ENCODE measurements at places on chromosomes 16 and 17.

DNA sequence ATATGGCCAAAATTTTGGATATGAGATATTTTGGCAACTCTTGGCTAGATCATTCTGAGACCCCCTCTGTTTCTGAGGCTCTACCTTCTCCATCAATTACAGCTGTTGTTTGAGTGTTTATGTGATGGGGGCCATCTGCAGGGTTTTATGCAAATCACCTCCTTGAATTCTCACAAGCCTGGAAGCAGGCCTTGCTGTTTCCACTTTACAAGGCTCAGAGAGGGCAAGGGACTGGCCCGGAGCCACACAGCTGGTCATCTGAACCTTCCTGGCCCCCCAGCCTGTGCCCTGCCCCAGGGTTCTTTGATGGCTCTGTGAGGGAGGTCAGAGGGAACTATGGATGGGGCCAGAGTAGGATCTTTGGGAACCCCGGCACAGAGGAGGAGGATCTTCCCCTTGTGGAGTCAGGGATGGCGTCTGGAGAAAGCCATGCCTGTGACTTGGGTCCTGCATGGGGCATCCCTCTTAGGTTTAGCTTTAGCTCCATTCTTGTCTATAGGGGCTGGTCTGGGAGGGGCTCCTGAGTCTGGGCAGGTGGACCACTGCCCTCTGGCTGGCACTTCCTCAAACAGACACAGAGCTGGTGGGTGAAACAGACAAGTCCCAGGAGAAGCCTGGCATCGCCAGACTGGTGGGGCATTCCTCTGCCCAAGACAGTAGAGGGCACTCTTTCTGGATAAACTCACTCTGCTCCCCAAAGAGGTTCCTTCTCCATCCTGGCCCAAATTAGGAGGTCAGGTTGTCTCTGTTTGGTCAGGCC, 26.2 kb downstream of the IL21R start:
- no peak for DNase-seq

- DNase-seq = no peak
These were observed 218.1 kb upstream of the CDH8 start for GRCh38 chr16:62254372-62254771.

DNA sequence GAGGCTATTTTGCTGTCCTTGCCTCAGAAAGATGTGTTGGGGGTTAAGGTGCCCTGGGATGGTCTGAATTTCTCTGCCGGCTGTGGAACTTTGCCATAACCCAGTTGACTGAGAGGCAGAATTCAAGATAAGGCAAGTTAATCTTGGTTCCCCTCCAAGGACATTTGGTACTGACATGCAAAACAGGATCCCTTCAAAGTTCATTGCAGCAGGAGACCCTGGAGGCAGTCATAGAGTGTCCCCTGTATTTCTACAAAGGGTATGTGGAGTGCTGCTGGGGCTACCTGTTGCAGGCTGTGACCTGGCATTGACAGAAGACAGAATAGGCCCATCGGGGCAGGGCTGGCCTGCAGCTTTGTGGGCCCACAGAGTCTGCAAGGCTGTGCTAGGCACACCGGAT, 135.6 kb upstream of the IRX3 start:
- no peak for DNase-seq

GRCh38 chr17:10726196-10726595, 3.6 kb downstream of the TMEM220 start:
- no peak for DNase-seq

DNA sequence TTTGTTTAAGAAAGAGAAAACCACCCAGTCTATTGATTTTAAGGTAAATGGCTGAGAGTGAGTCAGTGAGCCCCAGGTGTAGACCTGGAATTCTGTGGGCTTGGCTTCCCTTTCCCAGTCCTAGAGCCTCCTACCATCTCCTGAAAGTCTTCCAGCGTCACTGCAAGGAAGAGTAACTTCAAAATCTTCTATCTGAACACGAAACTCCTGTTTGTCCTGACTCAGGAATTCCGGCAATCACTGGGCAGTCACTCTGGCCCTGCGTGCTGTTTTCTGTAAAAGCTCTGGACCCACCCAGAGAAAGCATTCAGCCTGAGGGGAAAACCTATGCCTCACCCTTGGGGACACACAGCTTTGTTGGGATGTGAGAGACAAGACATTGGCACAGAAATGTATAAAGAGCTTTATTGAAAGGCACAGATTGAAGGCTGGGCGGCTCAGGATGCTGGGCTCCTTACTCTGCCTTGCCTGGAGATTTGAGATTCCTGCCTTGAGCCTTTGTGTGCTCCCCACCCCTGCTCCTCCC, 15.9 kb downstream of the MINK1 start:
- DNase-seq = no peak

- no peak for DNase-seq
These were observed 52.4 kb downstream of the CA10 start for GRCh38 chr17:52106072-52106471.

DNA sequence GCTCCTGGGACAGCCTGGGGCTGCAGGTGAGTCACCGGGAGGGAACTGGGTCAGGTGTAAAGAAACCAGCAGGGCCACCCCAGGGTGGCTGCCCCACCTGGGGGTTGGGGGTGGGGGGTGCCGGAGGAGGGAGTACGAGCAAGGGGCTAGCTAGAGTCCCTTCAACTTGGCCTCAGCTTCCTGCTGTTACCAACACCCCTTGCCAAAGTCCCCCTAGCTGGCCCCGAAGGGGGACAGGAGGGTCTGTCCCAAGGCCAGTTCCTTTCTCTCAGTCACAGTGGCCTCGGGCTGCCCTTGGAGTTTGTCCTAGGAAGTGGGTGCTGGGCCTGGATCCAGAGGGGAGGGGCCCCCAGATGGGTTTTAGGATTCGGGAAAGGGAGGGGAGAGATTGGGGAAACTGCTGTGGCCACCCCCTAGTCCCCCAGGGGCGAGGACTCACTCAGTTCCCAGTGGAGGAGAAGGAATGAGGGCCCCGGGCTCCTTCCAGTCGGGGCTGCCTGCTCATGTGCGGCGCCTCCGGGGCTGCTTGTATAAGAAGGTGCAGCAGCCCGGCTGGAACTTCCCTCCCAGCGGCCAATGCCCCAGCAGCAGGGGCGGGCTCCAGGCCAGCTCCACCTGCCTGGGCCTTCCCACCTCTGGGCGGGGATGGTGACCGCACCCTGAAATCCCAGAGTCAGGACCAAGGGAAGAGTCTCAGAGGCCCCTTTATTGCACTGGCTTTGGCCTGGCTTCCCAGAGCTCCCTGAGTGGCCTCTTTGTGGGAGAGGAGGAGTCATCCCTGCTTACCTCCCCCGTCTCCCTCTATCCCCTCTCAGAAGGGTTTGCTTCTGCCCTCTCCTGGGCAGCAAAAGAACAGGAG, 7.3 kb downstream of the ARHGAP27 start:
- no peak for DNase-seq

GRCh38 chr16:81350306-81350615, 35.5 kb downstream of the GAN start:
- DNase-seq = no peak

GRCh38 chr17:64947152-64947551, 27.9 kb upstream of the LRRC37A3 start:
- DNase-seq = no peak

GRCh38 chr17:50501054-50501453, 7.2 kb upstream of the MYCBPAP start:
- DNase-seq = no peak

DNA sequence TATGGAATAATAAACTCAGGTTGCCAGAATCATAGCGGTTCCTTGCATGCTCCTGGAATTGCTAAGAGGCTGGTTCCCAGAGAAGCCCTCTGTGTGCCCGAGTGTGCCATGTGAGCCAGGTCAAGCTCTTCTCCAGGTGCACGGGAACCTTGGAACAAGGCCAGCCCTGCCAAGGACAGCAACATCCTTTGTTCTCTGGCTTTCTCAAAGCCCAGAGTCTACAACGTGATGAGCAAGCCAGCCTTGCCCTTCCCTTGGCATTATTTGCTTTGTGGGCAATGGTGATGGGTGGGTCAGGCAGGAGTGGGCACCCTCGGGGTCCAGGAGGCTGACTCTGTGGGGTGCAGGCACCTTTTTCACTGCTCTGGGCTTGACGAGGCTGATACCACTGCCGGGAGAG, 14.2 kb upstream of the SEC14L1 start:
- no peak for DNase-seq

DNA sequence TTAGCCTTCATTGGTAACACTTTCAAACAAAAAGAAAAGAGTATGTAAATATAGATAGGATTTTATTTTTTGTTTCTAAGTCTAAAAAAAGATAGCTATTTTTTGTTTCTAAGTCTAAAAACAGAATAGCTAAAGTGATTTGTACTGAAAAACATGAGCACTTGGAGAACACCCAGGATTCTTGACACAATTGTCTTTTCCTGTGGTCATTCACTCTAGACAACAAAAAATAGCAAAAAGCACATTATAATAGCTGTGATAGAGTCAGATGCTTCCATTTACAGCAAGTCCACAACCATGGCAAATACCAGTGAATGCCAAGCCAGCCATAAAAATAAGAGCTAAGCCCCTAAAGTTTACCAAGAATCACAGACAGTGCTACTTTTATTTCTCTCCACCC, 36.7 kb downstream of the SKAP1 start:
- no peak for DNase-seq

- no peak for DNase-seq
These were observed 4.8 kb downstream of the P2RX1 start for GRCh38 chr17:3911271-3912053.

DNA sequence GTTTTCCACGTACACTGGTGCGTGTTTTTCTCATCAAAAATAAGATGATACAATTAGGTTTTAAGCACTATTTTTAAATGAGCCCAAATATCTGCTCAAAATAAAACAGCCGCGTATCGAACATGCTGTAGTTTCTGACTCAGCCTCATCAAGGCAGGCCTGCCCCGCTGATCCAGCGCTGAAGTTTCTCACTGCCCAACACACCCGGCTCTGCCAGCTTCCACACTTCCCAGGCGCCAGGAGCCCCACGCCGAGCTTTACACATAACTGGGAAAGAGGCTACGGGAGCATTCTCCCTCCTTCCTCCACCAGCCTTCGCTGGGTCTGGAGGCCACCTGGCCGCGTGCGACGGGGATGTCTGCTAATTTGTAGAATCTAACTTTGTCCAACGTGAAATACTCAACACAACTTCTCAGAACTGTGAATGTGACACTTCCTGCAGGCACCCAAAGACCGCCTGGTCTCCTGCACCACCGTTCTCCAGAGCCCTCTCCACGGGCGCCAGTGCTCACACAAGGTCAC, 42.1 kb downstream of the MAP1LC3B start:
- no peak for DNase-seq

- no peak for DNase-seq
These were observed 15.3 kb upstream of the SLFN5 start for GRCh38 chr17:35227546-35227945.

DNA sequence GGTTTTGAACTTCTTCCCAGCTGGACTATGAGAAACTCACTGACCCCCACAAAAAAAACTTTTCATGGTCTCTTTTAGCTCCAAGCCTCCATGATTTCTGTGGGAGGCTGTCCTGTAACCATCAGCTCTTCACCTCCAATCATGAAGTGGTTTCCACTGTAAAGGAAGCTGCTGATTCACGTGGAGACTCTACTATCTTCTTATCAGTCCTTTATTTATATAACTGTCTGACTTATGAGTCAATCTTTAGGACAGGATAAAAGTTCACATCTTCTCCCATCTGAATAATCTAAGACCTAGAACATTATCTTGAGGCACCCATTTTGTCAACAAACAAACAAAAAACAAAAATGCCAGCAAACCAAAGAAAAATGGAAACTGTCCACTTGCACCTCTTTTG, 409.9 kb downstream of the SLC39A11 start:
- DNase-seq = no peak

DNA sequence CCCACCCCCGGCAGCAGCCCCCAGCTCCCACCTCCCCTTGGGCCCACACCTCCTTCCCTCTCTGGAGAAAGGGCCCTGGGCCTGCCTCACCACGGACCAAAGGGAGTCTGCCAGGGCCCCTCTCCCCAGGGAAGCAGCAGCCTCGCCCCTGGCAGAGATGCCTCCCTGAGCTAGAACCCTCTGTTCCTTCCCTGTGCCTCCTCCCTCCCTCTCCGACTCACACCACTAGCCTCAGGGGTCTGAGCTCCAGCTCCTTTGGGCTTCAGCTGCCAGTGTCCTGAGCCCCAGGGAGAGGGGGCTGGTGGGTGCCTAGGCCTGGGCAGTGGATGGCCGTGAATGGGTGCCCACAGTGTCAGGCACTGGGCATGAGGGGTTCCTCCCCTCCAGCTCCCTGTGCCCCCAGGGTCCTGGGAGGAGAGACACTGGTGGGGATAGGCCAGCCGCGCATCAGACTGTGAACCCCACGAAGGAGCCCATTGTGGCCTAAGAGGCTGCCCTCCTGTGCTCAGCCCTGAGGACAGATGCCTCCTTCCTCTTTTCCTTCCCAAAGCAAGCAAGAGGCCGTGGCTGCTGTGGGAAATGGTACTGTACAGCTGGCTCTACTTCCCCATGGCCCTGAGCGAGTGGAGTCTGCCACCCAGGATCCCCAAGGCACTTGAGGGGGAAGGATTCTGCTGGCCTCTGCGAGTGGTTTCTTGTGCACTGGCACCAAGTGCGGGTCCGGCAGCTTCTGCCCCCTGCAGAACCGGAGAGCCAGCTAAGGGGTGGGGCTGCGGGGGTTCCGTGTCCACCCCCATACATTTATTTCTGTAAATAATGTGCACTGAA, 20.7 kb downstream of the MMP15 start:
- DNase-seq = no peak

GRCh38 chr17:65679165-65679845, 117.9 kb upstream of the AXIN2 start:
- DNase-seq = no peak

All from HS-5 (cell line).